NCI-H748 treated with DMSO at 0.1 percent for 48 hours (cell line): ENCODE measurements at places on chromosomes 6 and 20.

GRCh38 chr6:54267798-54268197 lies 40.4 kb upstream of the TINAG start:
- peak; percentile 14 for DNase-seq

GRCh38 chr20:61019322-61019721 lies 232.7 kb upstream of the CDH4 start:
- DNase-seq, result no peak

GRCh38 chr20:62359043-62359490 lies 8.0 kb downstream of the LAMA5 start:
- no peak for DNase-seq

- DNase-seq, result no peak
Observed at GRCh38 chr6:57102976-57103375, 13.0 kb downstream of the ZNF451 start.

- DNase-seq, result no peak
Observed at GRCh38 chr6:133645966-133646740, 242.8 kb upstream of the TCF21 start.
